ENCODE measurements at places on chromosomes 3 and 15.

DNA sequence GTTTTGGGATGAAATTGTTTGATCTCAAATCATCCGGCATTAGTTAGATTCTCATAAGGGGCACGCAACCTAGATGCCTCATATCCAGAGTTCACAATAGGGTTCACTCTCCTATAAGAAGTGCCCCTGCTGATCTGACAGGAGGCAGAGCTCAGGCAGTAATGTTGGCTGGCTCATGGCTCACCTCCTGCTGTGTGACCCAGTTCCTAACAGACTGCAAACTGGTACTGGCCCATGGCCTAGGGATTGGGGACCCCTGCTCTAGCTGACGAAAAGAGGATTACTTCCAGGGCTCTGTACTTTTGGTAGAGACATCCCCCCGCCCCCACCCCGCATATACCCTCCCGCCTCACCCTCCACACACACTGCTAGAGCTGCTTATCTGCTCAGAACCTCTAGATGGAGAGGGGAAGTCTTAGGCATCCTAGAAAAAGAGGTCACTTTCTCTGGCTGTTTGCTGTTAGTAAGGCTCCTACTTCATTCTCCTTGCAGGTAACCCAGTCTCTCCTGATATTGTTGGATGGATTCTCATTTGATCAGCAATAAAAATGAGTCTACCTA, 923.1 kb downstream of the CADM2 start:
- no peak for DNase-seq

- DNase-seq = peak; percentile 77
Observed at GRCh38 chr15:94910166-94910565, 678.8 kb downstream of the MCTP2 start.

DNA sequence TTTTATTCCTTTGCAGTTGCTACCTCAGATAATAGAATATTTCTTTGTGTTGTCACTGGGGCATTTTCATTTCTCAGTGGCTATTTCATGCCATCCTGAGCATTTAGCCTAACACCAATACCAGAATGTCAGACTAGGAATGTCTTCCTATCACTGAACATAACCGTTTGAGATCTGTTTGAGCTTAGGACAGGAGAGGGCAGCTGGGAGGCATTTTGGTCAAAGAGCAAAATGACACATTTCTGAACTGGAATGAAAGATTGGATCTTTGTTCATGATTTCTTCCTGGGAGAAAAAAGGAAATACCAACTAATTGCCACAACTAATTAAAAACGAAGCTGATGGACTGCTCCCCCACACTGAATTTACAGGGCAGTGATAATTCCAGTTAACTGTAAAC, 921.3 kb upstream of the NR2F2 start:
- no peak for DNase-seq

DNA sequence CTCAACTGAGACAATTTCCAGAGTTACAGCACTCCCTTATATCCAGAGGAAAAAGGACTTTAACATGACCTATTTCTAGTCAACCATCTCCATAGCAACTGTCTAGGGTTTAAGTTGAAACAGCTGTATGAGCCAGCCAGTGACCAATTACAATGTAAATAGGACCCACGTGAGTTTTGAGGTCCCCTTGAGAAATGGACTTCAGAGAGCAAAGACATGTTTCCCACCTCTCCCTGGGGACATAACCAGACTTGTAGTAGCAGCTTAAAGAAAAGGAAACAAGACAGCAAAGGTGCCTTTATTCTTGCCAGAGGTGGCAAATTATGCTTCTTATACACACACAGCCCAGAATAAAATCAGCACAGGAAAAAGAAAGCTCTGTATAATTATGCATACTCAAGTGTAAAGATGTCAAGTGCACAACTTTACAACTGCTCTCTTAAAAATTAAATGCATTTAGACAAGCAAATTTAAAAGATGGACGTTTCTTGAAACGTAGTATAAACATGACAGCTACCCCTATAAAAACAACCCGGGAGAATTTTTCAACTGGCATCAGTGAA, 40.2 kb downstream of the SUMF1 start:
- DNase-seq = peak; percentile 54

- no peak for DNase-seq
Observed at GRCh38 chr3:77837456-77838025, 797.6 kb downstream of the ROBO2 start.

- DNase-seq = no peak
Observed at GRCh38 chr3:154540950-154541604, 111.1 kb upstream of the GPR149 start.

DNA sequence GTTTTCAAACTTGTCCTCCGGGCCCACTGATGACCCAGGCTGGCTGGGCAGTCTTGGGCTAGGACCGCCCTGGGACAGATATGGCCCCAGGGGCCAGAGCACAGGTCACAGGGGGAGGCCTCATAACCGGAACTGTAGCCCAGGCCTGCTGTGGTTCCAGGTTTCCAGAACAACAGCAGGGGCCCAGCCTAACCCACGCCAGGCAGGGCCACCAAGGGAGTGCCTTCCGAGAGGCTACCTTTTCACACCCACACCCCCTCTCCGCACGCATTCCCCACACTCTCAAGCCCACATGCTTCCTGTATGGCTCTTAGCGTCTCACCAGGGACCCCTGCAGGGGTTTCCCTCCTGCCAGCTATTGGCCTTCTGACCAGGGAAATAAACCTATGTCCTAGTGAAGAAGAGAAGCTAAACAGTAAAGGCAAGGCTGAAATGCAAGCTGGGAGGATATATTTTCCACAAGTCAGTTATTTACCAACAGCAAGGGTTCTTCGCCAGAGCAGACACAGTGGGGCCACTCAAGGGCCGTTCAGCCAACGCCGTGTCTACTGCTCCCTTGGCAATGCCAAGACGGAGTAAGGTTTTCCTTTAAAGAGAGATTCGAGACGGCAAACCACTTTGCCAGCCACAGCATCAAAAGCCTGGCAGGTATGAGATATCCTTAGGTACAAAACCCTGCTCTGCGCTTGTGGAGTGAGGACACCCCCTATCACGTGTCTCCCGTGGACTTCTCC, 135.1 kb downstream of the ATP10A start:
- peak; percentile 31 for DNase-seq

GRCh38 chr15:50916400-50916799, 7.9 kb downstream of the AP4E1 start:
- no peak for DNase-seq

DNA sequence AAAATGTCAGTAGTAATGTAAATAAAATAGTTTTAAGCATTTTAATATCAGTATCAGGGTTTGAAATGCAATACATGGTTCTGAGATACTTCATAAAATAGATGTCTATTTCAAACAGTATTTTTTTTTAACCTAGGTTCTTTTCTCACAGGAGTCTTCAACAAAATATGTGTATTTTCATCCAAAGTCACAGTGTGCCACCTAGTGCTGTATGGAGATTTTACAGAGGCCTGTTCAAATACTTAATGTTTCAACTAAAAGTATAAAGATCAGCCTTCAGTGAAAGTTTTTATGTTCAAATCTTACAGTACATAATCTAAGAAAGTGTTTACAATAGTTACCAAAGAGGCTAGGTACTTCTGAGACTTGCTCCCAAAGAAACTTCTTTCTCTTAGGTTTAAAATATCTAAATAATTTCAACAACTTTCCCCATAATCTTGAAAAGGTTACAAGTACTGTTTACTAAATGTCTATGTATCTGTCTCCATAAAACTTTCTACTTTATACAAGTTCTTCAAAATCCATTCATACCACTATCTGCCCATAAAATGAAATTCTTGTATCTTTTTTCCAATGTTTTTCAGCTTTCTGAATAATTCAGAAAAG, 38.3 kb downstream of the SCAPER start:
- DNase-seq = no peak

- no peak for DNase-seq
Observed at GRCh38 chr15:48858401-48858800, 19.5 kb upstream of the EID1 start.

Data from islet precursor cell (in vitro differentiated cells).